ENCODE measurements at places on chromosomes 6 and 20.
A peak's percentile ranks its signal among the peaks of the same experiment; 100 is the strongest.

DNA sequence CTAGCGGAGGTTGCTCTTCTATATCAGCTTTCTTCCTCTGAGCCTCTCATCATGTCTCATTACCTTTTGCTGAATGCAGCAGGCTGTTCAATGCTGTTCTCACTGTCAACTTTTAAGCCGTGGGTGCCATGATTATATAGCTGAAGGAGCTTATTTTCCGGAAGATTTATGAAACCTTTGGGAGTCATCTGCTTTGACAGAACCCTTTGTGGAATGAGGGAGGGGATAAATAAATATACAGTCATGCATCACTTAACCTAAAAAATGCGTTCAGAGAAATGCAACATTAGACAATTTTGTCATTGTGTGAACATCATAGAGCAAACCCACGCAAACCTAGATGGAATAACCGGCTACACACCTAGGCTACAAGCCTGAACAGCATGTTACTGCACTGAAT is 102.2 kb upstream of the AKAP12 start:
- DNase-seq = peak; percentile 87

GRCh38 chr20:23000232-23000947 is 34.7 kb upstream of the SSTR4 start:
- DNase-seq = no peak

- DNase-seq = no peak
These were observed 34.7 kb downstream of the FILIP1 start for GRCh38 chr6:75458895-75459294.

GRCh38 chr20:22579119-22579427 is 5.3 kb downstream of the FOXA2 start:
- DNase-seq = peak; percentile 98
